ENCODE measurements at places on chromosomes 16 and 17.

- DNase-seq, result no peak
These were observed 98.9 kb downstream of the N4BP1 start for GRCh38 chr16:48511071-48511540.

DNA sequence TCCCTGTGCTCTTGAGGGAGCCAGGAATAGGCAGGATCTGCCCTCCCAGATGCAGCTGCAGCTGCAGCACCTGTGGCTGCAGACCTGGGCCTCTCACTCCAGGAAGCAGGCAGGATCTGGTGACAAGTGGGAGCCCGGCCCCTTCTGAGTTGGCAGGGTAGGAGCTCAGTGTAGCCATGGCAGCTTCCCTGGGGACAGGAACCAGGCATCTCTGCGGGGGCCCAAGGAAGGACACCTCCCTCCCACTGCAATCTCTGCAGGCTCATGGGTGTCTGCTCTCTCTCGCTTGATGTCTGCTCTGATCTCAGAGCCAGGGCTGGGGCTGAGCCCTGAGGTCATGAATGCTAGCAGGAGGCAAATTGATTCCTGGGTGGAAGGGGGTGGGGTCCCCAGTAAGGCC, 592.5 kb upstream of the CA10 start:
- DNase-seq, result no peak

DNA sequence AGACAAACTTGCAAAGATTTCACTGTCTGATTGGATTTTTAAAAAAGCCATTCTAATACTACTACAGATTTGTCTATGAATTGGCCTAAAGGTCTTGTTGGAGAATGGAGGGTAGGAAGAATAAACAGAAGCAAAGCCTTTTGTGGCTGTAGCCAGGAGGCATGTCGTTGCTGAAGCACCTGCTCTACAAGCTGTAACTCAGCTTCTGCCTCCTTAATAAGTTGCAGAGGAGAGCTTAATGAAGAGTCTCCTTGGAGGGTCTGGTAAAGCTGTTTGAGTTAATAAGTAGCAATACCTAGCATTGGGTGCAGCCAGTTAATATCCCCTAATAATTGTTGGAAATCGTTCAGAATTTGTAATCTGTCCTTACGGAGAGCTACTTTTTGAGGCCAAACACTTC, 10.0 kb upstream of the ZNF689 start:
- DNase-seq, result no peak

GRCh38 chr16:54937671-54938211, 7.1 kb downstream of the IRX5 start:
- no peak for DNase-seq

- DNase-seq, result no peak
These were observed 7.3 kb upstream of the GFOD2 start for GRCh38 chr16:67726106-67727034.

GRCh38 chr16:53453928-53454327, 19.7 kb downstream of the RBL2 start:
- peak; percentile 11 for DNase-seq

DNA sequence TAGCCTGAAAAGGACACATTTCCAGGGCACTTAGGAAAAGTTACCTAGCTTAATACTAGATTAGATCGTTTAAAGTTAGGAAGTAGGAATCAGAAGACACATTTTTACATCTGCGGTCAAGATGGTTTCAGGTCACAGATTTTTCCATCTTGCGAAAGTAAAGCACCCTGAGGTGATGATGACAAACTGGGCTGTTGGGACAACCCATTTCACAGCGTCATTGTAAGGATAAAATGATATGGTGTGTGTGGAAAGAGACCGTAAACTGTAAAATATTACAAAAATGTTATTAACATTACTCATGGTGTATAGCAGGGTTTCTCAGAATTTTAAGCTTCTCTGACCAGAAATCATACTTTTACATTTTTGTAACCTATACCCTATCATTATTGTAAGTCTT, 10.1 kb upstream of the MAP2K6 start:
- no peak for DNase-seq

DNA sequence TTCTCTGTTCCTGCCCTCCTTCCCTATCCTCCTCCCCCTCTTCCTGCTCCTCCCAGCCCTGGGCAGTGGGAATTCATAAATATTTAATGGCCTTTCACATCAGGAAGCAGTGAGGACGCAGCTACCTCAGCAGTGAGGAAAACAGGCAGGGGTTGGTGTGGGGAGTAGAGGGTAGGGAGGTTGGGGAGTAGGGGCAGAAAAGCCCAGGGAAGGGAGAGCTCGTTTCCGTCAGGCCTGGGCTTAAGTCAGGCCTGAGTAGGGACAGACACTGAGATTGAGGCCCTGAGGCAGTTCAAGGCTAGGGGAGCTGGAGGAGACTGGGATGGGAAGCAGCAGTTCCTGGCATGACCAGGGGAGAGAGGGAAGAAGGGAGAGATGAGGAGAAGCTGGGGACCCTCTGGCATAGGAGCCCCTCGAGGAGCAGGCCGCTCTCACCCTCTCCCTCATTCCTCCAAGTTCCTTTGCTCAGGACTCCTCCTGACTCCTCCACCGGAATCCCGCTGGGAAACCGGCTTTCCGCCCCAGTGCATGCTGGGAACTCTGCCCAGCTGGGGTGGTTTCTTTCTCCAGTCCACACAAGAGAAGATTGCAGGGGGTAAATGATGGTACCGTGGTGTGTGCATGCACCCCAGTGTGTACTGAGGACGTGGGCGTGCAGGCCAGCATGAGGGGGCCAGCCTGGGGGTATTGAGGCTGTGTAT, 6.2 kb downstream of the SAMD14 start:
- DNase-seq, result no peak

DNA sequence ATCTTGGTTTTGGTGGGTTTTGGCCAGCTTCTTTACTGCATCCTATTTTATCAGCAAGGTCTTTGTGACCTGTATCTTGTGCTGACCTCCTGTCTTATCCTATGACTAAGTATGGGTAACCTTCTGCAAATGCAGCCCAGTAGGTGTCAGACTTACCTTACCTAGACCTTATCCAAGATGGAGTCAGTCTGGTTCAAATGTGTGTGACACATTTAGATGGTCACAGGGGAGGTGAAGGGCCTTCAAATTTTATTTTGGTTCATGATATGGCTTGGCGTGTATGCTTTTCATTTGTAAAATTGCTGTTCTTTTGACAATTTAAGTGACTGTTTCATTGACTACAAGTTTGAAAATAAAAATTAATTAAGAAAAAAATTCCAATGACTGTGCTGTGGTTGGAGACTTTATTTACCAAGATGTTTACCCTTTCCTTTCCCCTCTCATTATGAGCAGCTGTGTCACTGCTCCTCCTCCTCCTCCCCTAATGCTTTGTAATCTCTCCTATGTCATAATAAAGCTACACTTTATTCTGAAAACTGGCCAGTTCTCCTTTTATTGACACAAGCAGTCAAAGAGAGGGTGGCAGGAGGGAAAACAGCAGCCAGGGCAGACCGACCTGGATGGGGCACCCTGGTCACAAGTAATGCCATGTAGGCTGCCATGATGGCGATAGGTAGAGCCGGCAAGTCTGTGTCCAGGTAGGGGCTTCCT, 49.4 kb downstream of the TNFRSF13B start:
- peak; percentile 22 for DNase-seq

DNA sequence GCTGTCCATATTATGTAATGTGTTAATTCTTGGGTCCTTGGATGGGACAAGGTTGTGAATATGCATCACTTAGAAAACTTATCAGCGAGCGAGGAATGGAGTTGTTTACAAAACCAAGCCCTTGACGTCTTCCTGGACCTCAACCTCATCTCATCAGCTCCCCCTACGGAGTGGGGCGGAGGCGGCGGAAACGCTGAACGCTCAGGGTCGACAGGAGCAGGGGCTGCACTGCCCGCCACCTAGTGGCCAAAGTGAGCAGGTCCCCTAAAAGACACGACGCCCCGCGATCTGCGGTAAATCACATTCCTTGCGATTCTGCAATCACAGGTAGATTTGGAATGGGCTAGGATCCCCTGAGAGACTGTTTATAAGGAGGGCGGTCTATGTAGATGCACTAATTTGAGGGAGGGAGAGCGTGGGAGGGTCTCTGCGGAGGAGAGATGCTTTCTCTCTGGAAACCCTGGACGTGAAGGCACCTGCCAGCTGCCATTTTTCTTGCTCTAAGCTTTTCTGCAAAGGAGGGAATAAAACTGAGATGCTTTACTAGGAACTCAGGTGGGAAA, 5.4 kb upstream of the ICAM2 start:
- peak; percentile 92 for DNase-seq

DNA sequence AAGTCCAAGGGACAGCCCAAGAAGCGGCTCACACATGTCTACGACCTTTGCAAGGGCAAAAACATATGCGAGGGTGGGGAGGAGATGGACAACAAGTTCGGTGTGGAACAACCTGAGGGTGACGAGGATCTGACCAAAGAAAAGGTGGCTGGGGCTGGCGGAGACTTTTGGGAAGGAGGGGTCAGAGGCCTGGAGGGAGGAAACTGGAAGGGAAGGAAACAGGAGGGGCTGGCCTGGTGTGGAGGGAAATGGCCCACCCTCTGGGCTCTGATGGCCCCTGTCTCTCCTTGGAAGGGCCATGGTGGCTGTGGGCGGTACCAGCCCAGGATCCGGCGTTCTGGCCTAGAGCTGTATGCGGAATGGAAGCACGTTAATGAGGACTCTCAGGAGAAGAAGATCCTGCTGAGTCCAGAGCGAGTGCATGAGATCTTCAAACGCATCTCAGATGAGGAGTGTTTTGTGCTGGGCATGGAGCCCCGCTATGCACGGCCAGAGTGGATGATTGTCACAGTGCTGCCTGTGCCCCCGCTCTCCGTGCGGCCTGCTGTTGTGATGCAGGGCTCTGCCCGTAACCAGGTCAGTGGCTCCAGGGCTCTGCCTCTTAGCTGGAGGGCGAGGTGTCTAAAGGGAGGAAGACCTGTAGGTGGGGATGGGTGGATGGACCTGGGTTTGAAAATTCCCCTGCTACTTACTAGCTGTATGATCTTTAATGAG, 12.5 kb downstream of the POLR2A start:
- no peak for DNase-seq

- DNase-seq, result no peak
These were observed 69.3 kb downstream of the FTO start for GRCh38 chr16:53773150-53773846.

GRCh38 chr17:34757106-34757505, 177.7 kb downstream of the TMEM132E start:
- DNase-seq, result no peak

DNA sequence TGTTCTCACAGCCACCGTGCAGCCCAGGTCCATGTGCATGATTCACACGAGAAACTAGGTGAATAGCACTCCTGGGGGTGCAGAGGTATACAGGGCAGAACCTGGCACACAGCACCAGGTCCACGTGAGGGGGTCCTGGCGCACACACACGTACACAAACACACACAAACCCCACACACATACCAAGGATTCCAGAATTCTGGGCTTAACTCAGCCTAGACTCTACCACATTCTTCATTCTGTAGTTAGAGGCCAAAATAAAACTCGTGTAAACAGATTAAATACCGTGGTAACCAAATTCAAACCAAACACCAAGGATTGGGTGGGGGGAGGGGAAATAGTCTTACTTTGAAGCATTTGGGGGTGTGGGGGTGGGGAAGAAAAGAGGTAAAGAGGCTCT, 58.5 kb downstream of the XYLT1 start:
- no peak for DNase-seq

DNA sequence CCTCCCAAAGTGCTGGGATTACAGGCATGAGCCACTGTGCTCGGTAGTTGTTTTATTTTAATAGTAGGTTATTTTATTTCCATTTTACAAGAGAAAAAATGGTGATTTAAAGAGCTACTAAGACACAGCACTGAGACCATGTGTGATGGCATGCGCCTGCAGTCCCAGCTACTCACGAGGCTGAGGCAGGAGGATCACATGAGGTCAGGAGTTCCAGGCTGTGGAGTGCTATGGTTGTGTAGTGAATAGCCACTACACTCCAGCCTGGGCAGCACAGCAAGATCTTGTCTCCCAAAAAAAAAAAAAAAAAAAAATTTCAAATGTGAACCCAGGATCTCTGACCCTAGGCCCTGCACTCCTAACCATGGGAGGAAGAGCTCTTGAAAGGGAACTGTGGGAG, 3.7 kb downstream of the SERPINF1 start:
- no peak for DNase-seq

DNA sequence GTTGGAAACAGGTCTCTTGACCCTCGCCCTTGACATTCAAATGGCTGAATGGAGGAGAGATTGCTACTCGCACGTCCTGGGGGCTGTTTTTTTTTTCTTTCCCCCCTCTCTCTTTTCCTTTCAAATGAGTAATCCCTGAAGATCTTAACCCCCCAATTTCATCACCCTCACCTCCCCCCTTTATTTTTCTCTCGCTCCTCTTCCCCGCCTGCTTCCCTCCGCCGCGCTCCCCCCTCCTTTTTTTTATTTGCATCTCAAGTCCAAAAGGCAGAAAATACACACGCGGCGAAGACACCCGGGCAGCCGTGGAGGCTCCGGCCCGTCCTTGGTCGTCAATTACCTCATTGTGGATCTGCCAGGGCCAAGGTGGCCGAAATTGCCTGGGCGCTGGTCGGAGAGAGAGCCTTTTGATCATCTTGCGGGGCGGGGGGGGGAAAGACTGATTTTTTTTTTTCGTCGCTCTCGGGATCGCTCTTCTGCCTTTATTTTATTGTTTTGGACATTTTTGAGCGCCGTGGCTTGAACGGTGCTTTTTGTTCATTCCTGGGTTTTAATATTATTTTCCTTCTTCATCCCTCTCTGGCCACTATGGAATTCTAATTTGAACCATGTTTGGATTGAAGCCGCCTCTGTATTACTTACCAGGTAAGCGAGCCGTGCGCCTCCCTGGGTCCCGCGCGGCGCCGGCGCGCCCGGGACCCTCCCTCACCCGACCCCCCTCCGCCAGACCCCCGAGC, 57.2 kb upstream of the GSE1 start:
- DNase-seq, result no peak

GRCh38 chr17:61410141-61411010, 10.7 kb downstream of the TBX2 start:
- peak; percentile 68 for DNase-seq

DNA sequence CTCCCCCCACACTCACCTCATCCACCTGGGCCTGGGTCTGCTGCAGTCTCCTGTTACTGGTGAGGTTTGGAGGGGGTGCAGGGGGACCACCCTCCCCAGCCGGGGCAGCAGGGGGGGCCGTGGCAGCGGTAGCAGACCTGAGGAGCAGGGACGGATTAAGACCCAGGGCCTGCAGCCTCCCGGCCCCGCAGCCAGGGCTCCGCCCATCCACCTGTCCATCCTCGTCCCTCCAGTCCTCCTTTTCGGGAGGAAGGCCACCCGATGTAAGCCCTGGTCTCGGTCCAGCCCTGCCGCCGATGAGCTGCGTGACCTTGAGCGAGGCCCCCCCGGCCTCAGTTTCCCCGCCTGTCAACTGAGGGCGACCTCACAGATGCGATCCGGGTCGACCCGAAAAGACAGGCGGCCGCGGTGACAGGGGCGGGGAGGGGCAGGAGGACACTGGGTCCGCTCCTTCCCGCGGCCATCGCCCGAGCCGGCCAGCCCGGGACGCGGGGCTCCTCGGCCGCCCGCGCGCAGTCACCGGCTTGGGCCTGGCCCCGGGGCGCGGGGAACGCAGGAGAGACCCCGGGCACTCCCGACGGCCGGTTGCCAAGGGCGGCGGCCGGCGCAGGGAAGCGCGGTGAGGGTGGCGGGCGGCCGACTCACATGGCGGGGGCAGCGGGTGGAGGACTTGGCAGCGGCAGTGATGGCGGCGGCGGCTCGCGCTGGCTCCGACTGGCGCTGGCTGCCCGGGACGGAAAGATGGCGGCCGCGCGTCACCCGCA, at the start of gene VAMP2:
Gene VAMP2 (minus strand): TSS at position 716 of the 764 bp plus-strand sequence. CDS start 69 bp downstream, at position 647.
- DNase-seq, result peak; percentile 76
